Activated T-cell treated with anti-CD3 and anti-CD28 coated beads, Interleukin-2, amount 50 U/mL, for 24 hours (primary cell): ENCODE measurements at places on chromosomes 2 and 18.
A peak's percentile ranks its signal among the peaks of the same experiment; 100 is the strongest.

GRCh38 chr18:25976554-25976953 is 113.9 kb downstream of the SS18 start:
- no peak for DNase-seq

- no peak for DNase-seq
Measured at GRCh38 chr2:109537565-109538222, 76.1 kb downstream of the SEPTIN10 start.

GRCh38 chr2:214648520-214648919 is 161.0 kb downstream of the BARD1 start:
- no peak for DNase-seq

- no peak for DNase-seq
Measured at GRCh38 chr2:72149556-72150156, 2.0 kb upstream of the CYP26B1 start.

- DNase-seq, result no peak
Measured at GRCh38 chr2:204452464-204453023, 92.7 kb upstream of the PARD3B start.

DNA sequence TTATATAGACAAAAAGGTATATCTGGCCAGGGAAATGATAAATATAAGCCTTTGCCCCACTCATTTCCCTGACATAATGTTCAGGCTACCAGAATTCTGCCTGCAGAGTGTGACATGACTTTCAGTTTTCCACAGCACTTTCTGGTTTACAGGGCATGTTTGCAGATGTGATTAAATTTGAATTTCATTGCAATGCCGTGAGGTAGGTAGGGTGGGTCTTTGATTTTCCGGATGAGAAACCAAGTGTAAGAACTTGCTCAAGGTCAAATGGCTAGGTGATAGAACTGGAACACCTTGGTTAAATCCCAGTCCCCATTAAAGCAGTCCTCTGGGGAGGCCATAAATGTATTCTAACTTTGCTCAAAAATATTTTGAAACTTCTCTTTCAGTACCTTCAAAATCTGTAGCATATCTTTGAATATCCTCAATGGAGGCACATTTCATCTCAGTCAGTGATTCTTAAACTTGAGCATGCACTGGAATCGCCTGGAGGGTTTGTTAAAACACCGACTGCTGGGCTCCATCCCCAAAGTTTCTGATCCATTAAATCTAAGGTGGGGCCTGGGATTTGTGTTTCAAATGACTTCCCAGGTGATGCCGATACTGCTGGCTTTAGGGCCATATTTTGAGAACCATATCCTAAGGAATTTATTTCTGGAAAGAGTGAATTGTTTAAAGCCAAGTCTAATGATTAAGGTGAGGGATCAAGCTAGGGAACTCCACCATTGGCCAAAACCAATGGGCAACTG is 35.0 kb downstream of the MRPL33 start:
- no peak for DNase-seq

DNA sequence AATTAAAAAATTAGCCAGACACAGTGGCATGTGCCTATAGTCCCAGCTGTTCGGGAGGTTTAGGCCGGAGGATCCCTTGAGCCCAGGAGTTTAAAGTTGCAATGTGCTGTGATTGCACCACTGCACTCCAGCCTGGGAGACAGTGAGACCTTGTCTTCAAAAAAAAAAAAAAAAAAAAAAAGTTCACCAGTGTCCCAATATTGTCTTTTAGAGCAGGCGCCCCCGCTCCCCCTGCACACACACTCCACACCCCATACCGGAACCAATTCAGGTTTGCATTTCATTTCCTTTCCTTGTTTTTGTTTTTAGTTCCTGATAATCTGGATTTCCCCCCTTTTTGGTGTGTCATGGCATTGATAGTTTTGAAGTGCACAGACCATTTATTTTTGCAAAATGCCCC is 10.4 kb downstream of the TMEM87B start:
- no peak for DNase-seq

DNA sequence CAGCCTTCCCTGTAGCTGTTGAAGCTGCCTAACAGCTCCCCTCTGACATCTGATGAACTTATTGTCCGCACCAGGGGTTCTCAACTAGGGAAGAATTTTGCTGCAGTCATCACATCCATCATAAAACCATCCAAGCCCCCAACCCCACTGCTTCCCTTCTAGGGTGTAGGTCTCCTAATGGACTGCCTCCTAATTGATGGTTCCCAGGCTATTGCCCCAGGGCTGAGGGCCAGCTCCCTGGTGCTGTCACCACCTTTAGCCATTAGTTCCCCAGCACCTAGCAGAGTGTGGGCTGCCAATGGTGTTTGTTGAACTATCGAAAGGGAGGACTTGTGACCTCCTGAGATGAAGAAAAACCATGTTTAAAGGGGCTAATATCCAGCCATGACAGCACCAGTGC is 125.9 kb downstream of the NCKAP5 start:
- DNase-seq, result no peak

- DNase-seq, result peak; percentile 62
Measured at GRCh38 chr2:104853534-104854497, at the start of gene POU3F3. Gene POU3F3, plus strand, starts transcription at chr2:104854115. Its CDS starts 1,396 bp downstream, at chr2:104855511.

DNA sequence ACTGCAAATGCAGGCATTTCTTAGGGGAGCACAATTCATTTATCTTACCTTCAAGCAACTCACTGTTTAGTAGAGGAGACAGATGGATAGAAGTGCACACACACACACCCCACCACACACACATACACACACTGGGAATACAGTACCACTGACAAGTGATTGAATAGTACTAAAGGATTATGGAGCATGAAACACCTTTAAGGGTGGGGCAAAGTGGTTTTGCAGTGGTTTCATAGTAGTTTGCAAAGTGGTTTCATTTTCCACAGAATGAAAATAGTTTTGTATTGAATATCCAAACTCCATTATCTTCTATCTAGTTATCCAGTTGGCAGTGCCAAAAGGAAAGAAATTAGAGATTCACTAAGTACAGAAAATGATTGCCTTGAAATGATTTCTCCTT is 18.9 kb downstream of the KIF5C start:
- no peak for DNase-seq

DNA sequence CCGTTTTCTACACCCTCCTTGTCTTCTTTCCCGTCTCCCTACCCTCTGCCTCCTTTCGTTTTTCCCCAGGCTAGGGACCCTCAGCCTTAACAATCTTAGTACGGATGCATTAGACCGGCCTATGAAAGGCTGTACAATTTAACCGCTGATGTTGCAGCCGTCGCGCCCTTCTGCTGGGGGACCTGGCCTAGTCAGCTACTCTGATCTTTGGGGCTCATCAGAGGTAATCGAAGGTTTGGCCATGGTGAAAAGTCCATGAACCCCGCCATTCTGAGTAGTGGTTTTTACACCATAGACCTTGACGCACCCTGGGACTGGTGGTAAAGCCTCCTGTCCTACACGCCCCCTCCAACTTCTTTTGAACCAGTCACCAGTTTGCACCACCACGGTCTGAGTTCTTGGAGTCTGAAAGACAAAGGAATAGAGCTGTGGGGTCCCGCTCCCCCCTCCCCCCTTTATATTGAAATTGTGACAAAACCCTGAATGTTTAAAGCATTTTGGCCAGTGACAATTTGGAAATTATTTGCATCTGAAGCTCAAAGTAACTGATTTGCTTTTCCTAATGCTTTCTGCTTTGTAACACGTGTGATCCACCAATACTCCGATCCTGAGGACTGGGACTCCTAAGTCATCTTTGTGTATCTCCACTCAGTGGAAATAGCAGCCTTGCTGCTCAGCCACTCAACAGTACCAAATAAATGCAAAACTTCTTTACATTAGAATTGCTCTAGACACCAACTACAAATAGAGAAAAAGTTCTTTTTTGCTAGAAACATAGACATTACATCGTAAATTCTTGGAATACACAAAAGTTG is 642 bp upstream of the SRSF7 start:
- no peak for DNase-seq

GRCh38 chr2:160756481-160756880 is 262.9 kb upstream of the RBMS1 start:
- DNase-seq, result no peak

DNA sequence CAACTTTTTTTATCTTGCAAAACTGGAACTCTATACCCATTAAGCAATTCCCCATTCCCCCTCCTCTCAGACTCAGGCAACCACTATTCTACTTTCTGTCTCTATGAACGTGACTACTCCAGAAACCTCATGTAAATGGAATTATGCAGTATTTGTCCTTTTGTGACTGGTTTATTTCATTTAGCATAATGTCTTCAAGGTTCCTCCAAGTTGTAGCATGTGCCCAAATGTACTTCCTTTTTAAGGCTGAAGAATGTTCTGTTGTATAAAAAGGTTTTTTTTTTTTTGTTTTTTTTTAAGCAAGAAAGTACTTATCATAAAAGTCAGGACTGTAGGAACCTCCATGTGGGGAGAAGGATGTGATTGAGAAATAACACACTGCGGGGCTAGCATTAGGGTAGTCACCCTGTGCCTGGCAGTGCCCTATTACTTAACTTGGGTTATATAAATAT is 262.9 kb upstream of the FBXO11 start:
- no peak for DNase-seq

GRCh38 chr2:32884346-32884745 is 62.4 kb upstream of the LTBP1 start:
- no peak for DNase-seq

DNA sequence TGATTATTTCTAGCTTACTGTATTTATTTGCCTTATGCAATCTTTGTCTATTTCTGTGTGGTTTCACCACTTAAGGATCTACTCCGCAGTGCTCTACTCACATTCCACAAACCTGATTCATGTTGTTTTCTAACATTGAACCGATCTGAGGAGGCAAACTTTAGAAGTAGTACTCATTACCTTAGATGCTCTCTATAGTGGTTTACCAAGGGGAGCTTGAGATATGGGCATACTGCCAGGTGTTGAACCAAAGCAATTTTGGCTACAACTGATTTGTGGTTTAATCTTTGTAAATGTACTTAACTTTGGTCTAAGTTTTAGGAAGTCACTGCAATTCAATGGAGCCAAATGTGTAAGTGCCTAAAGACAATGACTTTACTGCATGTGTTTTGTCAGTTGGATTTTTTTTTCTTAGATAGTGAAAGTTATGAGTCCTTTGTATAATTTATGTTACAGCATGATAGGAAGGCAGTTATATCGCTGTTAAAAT is 50.1 kb downstream of the MAP2 start:
- DNase-seq, result no peak

GRCh38 chr2:27667446-27667845 is 3.8 kb downstream of the SLC4A1AP start:
- no peak for DNase-seq
